ENCODE measurements at places on chromosomes 13 and 19.
A peak's percentile ranks its signal among the peaks of the same experiment; 100 is the strongest.

DNA sequence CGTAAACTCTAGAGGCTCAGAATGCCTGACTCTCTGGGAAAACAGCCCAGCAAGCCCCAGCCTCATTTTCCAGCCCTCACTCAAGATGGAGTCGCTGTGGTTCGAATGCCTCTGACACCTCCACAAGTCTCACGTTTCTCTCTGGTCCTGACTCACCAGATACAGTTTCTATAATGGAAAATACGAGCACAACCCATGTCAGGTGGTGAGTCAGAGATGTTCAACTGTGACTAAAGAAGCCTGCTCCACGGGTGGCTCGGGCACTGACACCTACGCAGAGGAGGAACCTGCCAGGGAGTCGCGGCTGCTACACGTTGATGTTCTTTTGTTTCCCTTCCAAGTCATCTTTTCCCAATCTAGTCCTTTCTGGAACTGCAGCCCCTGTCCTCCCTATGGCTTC lies 87.1 kb upstream of the STK24 start:
- no peak for DNase-seq

- DNase-seq = no peak
Measured at GRCh38 chr13:26041444-26041843, 10.4 kb downstream of the SHISA2 start.

- DNase-seq = no peak
Measured at GRCh38 chr13:30364133-30364532, 56.8 kb upstream of the KATNAL1 start.

GRCh38 chr13:71408416-71408815 lies 458.6 kb downstream of the DACH1 start:
- no peak for DNase-seq

DNA sequence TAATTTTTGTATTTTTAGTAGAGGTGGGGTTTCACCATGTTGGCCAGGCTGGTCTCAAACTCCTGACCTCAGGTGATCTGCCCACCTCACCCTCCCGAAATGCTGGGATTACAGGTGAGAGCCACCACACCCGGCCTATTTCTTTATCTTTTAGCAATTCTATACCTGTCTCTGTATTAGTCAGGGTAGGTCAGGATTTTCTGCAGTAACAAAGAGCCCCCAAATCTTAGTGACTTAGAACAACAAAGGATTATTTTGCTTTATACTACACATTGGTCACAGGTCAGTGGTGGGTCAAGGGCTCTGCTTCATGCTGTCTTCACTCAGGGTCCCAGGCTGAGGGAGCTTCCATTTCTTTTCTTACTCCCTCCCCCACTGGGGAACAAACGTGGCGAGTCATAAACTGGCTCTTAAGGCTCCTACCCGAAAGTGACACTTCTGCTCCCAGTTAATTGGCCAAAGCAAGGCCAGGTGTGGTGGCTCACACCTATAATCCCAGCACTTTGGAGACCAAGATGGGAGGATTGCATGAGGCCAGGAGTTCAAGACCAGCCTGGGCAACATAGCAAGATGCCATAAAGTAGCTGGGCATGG lies 6.8 kb downstream of the ITPKC start:
- no peak for DNase-seq

DNA sequence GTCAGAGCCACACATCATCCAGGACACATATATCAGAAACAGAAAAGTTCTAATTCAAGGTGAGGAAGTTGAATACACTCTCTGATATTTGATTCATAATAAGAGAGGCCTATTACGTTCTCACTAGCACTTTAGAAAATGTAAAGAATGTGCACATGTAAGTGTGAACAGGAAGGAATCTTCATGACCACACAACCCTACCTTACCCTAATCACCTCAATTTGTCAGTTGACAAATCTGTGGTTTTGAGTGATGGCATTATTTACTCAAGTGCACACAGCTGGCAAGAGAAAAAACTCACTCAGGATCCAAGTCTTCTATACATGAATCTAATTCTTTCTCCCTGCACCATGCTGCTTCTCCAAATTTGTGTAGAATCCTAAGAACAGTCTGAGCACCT lies 445.8 kb downstream of the SUCLA2 start:
- no peak for DNase-seq

GRCh38 chr19:11091703-11092153 lies 2.5 kb downstream of the LDLR start:
- peak; percentile 75 for DNase-seq

GRCh38 chr13:91318886-91319285 lies 28.6 kb upstream of the MIR17HG start:
- no peak for DNase-seq

DNA sequence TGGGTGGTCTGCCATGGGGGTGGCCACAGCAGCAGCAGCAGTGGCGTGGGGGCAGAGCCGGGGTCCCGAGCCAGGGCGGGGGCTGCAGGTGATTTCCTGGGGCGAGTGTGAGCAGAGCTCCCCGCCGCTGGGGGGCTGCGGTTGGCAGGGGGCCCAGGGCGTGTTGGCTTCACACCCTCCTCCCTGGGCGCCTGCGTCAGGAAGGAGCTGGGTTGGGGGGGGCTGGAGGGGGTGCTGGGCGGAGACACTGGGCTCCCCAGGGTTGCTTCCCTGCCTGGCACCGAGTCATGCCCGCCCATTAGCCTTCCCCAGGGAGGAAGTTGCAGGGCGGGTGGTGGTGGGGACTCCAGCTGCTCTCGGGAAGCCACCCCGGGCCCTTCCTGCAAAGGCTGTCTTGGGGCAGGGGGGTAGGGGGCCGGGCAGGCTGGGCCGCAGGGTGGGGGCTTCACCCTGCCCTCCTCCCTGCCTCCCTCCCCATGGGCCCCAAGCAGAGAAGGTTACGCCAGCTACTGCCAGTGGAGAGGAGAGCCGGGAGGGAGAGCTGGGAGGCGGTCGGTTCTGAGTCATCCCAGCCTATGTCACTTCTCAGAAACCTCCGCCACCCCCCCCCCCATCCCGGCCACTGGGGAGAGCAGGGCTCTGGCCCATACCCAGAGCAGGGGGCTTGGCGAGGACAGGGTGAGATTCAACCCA lies 4.6 kb downstream of the MIDN start:
- peak; percentile 65 for DNase-seq

GRCh38 chr19:58399903-58400302 lies 4.4 kb downstream of the RNF225 start:
- DNase-seq = no peak

- DNase-seq = peak; percentile 95
Measured at GRCh38 chr19:9075064-9075949, 11.6 kb upstream of the OR1M1 start.

DNA sequence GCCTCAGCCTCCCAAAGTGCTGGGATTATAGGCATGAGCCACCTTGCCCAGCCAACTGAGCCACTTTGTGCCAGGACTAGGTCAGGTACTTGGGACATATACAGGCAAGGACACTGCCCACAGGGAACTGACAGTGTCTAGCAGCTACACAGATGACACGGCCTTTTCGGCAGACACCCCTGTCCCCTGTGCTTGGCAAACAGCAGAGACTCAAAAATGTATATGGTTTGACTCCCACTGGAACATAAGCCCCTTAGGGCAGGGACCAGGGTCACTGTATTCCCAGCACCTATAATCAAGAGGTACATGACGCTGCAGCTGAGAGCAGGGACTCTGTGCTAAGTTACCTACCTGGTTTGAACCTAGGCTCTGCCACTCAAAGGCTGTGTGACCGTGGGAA lies 16.8 kb downstream of the ABCC4 start:
- DNase-seq = no peak

GRCh38 chr13:60174113-60174512 lies 10.4 kb upstream of the DIAPH3 start:
- DNase-seq = no peak

DNA sequence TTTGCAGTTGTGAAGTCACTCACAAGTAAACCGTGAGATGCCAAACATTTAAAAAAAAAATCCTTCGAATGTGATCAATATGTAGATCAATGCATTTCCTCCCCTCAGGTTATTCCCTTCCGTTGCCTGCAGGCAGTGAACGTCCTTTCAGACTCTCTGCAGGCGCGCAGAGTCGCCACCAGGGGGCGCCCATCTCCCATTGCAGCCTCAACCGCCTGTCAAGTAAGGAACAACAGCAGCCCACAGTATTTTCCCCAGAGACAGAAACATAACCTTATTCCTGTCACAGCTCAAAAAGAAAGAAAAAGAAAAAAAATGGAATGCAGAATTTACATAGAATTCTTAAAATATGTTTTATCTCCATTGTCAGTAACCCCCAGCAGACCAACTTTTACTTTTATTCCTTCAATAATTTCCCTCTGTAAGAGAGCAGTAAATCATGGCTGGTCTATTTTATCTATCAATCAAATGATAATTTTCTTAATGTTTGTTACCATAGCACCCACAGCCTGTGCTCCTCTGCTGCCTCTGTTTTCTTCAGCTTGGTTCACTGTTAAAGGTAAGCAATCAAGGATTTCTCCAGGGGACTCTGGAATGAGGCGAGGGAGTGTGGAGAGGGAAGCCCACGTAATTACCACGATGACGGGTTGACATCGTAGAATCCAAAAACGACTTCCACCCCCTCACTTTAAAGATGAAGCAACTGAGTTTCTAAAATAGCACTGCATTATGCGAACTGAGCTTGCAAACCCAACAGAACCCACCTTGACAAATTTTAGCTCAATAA lies 637.6 kb upstream of the ARGLU1 start:
- DNase-seq = peak; percentile 92

GRCh38 chr13:71625694-71626093 lies 241.3 kb downstream of the DACH1 start:
- no peak for DNase-seq

DNA sequence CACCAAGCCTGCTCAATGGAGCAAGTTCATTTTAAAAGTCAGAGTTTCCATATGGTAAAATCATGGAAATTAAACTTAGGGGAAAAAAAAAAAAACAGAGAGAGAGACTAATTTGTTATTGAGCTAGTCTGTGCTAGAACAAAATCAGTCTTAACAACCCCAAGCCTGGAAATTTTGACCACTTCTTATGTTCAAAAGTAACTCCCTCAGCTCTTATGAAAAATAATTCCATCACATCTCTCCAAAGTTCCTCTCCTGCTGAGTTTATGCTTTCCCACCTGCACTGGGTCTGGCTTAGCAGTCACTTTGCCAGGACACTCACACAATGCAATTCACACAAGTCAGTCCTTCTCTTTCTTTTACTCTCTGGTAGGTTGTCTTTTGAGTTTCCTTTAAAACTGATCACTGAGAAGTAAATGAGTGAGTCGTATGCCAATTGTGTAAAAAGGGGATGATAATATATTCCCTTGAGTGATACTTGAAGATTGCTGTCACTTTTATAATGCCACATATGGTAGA lies 92.6 kb downstream of the ENOX1 start:
- DNase-seq = no peak

GRCh38 chr19:41434450-41434849 lies 5.3 kb downstream of the DMAC2 start:
- DNase-seq = no peak

DNA sequence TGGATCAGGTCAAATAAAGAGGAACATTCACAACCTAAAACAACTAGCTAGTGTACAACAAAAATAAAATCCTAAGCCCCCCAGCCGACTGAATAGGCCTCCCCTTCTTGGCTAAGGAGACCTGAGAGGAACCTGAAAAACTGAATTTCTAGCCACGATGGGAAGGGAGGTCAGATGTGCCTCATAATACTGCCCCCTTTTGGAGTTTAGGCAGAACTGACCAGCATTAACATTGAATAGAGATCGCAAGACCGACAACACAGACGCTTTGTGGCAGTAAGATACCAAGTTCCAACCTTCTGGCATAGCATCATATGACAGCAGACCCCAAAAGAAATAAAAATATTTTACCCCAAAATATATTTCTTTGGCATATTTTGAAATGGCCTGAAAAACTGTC lies 15.9 kb downstream of the CBY2 start:
- DNase-seq = peak; percentile 59

GRCh38 chr13:113075711-113076110 lies 29.9 kb upstream of the F7 start:
- DNase-seq = no peak

DNA sequence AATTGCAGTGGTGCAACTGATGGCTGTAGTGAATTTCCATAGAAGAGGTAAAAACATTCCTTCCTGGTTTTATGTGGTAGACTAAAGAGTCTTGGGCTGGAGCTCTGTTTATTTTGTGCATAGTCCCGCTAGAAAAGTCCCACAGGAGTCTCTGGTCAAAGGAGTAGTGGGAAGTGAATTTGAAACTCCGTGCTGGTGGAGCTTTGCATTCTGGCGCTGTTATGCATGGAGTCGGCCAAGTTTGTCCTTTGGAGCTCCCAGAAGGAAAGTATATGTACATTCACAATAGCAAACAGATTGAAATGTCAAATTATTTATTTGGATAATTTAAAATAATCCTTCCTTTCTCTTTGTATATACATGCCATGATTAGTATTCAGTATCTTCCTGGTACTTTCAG lies 296.5 kb downstream of the LMO7 start:
- DNase-seq = no peak

DNA sequence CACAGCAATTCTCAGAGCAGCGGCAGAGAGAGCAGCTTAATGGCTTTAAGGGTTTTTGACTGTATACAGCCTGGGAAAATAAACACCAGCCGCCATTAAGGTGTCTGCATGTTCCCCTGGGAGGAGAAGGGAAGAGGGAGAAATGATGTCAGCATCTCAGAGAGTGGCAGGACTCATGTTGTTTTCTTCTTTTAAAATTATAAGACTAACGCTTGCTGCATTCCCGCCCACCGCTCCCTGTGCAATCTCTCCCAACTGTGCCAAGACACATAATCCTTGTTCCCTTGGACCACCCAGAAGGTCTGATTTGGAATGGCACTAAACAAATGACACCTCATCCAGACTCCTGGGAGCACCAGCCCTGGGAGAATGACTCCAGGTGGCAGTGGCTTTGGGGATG lies 27.7 kb upstream of the FAM216B start:
- no peak for DNase-seq

GRCh38 chr13:99496184-99497142 lies 4.8 kb upstream of the TM9SF2 start:
- no peak for DNase-seq

DNA sequence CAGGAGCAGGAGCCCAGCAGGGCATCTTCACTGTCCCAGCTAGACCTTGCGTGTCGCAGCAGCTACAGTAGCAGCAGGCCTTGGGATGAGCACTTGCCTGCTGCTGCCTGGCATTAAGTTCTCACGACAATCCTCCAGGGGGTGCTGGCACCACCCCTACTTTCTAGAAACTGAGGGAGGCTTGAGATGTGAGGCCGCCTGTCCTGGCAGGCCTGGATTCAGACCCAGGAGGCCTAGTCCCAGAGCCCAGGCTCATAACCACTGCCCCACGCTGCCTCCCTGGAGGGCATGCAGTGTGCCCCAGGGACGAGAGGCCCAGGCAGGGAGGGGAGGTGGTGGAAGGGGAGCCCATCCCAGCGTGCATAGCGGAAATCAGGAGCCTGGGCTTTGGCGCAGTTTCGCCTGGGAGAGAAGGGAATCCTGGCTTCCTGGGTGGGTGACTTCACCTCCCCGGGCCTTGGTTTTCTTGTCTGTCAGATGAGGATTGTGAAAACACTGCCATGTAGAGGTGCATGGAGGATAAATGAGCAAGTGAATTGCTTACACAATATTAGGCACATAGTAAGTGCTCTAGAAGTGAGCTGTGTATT lies 26.1 kb downstream of the PPP5C start:
- peak; percentile 85 for DNase-seq

DNA sequence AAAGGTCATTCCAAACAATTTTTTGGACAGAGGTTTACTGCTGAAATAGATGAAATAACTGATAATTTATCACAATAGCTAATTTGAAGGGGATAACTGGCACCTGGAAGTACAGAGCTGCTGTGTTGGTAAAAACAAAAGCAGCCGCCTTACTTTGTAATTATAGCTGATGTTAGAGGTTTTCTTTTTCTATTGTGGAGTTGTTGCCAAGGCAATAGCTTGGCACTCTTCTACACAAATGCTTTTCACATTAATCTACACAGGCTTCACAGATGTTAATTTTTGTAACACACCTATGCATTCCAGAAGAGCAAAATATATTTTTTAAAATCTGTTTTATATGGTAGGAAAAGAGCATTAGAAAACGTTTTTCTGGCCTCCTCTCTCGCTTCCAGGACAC lies 56.9 kb downstream of the LACC1 start:
- DNase-seq = no peak

Measured in endodermal cell (in vitro differentiated cells).